Fibroblast of villous mesenchyme (primary cell): ENCODE measurements at places on chromosomes 11 and 22. TPM values are rescaled to one million over a fixed set of nuclear protein-coding genes. Genes with fewer than 3 reads are reported as not detected.

DNA sequence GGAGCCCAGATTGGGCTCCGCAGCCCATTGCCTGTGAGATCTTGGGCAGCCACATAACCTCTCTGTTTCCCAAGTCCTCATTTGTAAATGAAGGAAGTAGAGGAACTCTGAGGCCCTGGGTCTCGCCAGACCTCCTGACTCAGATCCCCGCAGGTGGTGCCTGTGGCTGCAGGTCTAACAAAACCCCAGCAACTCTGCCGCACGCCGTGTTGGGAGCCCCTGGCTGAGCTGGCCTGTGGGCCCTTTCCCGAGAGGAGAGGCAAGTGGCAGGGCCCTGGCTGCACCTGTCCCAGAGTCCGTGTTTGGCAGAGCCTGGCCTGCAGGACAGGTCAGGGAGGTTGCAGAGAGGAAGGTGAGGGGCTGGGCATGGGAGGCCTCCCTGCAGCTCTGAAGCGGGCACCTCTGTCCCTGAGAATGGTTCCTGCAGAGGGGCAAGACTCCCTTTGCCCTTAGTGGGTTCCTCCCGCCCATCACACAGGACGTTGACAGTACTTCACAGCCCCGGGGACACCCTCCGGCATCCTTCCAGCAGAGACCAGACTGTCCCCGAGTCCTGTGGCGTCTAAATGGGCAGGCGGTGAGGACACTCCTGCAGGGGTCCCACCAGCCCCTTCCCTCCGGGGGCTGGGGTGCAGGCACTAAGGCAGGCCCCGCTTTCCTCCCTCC, 67.7 kb downstream of the ARHGAP8 start:
- no peak for DNase-seq

DNA sequence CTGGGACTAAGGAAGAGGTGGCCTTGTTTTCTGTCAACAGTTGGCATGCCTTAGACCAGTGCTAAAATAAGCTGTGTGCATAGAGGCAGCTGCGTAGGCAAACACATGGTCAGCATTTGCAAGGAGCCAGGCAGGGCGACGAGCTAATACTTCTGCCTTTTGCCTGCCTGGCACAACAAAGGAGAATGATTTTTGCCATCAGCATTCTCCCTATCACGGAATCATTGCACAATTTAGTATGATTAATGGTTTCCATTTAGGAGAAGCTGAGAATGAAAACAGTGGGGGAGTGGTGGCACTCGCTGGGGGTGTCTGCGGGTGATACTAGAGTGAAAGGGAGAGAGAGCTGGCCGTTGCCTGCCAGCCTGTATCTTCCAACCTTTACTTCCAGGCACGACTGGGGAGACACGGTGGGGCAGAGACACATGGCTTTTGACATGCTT, 336.0 kb downstream of the CADM1 start:
- no peak for DNase-seq

The RASD2 gene
- total RNA-seq: under 0.01 TPM in 1 of 2 replicates, not detected in the other

DNA sequence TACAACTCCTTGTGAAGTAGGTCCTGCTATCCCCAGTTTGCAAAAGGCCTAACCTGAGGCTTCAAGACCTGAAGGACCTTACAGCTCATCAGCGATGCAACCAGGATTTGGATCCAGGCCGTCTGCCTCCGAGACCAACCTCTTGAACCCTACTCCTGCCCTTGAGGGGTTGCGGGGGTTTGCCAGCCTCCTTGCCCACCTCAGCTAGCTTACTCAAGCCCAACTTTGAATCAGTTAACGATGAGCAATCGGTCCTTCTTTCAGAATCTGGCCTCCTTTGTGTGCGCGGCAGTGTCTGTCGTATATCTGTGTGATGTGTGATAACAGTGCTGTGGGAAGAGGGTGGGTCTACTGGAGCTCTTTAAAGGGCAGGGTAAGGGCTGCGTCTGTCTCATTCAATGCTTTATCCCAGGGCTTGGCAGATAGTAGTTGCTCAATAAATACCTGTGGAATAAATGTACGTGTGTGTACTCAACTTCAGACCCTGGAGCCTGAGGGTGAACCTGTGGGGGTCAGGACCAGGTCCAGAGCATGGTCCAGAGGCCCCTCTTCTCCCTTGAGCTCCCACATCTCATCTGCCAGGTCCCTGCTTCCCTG, 3.2 kb downstream of the CHRM1 start:
- no peak for DNase-seq

DNA sequence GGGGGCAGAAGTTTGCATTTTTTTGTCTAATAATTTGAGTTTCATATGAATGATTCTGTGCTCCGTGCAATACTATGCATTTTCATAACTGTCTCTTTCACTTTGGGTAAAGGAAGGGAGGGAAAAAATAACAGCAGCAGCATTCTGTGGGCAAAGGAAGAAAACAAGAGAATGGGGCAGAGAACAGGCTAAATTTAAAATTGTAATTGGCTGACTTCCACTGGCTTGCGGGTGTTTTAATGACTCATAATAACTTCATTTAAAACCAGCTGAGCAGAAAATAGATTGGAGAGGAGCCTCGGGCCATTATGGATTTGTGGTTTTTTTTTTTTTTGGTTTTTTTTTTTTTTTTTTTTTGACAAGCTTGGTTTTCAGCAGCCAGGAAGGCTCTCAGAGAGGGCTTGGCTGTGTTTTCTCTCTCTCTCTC, 107.4 kb downstream of the ZBTB16 start:
- peak; percentile 95 for DNase-seq

- DNase-seq: peak; percentile 41
Observed at GRCh38 chr11:36333468-36333867, 37.4 kb downstream of the PRR5L start.

DNA sequence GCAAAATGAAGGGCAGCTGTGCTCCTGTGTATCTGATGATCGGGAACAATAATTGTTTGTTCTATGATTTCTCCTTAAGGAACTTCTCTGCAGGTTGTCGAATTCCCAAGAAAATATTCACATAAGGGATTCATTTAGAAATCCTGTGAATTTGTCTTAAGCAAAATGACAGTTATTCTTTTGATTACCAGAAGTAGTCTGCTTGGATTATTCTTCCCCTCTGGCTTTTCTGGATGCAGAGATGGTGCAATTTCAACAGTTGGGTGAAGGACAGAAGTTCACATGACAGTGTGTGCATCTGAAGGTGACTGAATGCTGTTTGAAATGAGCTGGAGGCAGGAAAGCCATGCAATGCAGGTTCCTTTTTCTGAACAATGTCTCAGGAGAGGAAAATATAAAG, 137.2 kb upstream of the MTMR2 start:
- DNase-seq: peak; percentile 42

The VPS37C gene
- 15.1 and 15.5 TPM in 2 replicates for total RNA-seq

- DNase-seq: peak; percentile 39
Observed at GRCh38 chr11:23336961-23337360, 476.7 kb upstream of the CCDC179 start.

GRCh38 chr11:2795491-2795991, 90.0 kb downstream of the CDKN1C start:
- DNase-seq: no peak

DNA sequence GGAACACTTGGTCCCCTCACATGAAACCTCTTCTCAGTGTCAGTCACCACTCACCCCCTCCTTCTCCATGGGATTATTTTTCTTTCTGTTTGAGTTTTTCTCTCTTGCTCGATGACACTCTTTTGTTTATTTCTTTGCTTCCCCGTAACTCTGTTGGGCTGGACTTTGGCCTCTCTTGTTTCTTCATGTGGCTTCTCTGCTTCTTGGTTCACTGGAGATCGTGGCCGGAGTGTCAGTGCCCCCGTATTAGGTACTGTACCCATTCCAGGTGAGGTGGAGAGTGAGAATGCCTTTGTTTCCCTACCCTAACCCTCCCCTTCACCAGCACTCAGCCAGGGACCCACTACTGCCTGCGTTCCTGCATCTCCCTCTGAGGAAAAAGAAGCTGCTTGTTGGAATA, 32.5 kb downstream of the CYB5R2 start:
- no peak for DNase-seq

DNA sequence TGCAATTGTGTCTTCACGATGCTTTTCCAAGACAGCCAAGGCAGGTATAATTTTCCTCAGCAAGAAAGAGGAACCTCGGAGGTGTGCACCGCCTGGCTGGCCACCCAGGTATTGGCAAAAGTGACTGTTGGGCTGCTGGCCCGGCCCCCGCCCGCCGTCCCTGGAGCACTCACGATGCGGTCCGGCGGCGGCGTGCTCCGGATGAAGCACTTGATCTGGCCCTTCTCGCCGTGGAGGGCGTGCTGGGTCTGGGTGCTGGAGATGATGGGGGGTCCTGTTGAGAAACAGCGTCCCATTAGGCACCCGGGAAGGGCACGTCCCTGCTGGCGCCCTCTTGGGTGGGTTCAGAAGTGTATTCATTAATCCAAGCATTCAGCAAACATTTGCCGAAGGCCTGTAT, 84.8 kb downstream of the ST3GAL4 start:
- no peak for DNase-seq

DNA sequence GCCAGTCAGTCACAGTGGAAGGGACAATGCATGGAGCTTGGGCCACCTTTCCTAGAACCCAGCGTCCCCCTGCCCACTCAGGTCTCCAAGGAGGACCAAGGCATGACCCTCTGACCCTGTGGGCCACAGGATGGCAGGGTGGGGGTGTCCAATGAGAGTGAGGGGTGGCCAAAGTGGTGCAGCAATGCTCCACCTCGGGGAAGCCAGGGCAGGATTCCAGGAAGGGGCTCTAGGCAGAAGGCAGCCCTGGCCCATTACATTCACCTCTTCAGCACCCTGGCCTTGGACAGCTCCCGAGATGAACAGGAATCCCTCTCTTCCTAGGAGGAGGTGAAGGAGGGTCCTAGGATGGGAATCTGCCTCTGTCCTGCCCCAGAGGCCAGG, 597.5 kb downstream of the BRD1 start:
- DNase-seq: no peak

DNA sequence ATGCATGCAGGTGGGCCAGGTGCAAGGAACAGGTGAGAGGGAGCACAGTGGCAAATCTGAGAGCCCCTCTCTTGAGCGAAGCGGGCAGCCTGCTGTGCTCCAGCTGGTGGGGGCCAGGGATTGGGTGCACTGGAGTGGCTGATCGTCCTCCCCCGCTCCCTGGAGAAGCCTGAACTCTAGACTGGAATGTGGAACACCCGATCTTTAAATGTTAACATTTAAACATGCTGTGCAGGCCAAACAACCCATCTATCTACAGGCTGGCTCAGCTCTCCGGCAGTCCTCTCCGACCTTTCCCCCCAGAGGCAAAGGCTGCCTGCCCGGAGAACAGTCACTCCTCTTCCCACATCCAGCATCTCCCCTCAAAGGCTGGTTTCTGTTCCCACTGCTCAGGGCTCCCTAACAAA, 5.1 kb downstream of the MRGPRF start:
- peak; percentile 62 for DNase-seq

The PIWIL4 gene
- total RNA-seq: 0.64 and 0.86 TPM in 2 replicates

GRCh38 chr11:58046231-58046630, 15.5 kb downstream of the OR6Q1 start:
- no peak for DNase-seq

The DEFB131B gene
- not detected in 2 replicates for total RNA-seq

- DNase-seq: no peak
Observed at GRCh38 chr11:6413791-6414201, 5.1 kb downstream of the APBB1 start.

- DNase-seq: no peak
Observed at GRCh38 chr11:33273656-33274055, 16.5 kb downstream of the HIPK3 start.

The NFRKB gene
- total RNA-seq: 17.4 and 22.5 TPM in 2 replicates

The CREB3L1 gene
- total RNA-seq: 40.6 and 66.7 TPM in 2 replicates

- no peak for DNase-seq
Observed at GRCh38 chr11:64098318-64098831, 62.6 kb downstream of the FLRT1 start.

The KCNJ11 gene
- not detected in 2 replicates for total RNA-seq

GRCh38 chr22:31093086-31093850, 12.2 kb downstream of the SMTN start:
- no peak for DNase-seq

GRCh38 chr11:108622341-108622740, 28.8 kb upstream of the EXPH5 start:
- DNase-seq: no peak

The RASL10A gene
- 0.86 TPM in 1 of 2 replicates, not detected in the other for total RNA-seq

GRCh38 chr11:76209973-76210930, 4.0 kb upstream of the WNT11 start:
- peak; percentile 85 for DNase-seq

DNA sequence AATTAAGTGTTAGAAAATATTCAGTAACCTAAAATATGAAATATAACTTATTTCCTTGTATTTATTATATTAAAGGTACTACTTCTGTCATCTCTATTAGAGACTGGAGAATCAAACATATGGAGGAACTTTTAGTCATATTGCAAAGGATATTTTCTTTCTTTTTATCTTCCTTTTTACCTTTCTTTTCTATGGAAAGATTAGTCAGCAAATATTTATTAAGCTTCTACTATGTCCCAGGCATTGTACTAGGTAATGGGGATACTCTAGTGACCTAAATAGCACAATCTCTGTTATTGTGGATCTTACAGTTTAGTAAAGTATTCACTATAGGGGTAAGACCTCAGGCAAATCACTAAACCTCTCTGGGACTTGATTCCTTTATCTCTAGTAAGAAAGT, 18.3 kb downstream of the SIK2 start:
- no peak for DNase-seq

The SCGB1D2 gene
- not detected in 2 replicates for total RNA-seq

GRCh38 chr11:23406131-23406819, 546.0 kb upstream of the CCDC179 start:
- DNase-seq: no peak

- DNase-seq: no peak
Observed at GRCh38 chr11:19183646-19184045, 18.1 kb downstream of the CSRP3 start.

GRCh38 chr11:19842505-19842904, 129.9 kb downstream of the NAV2 start:
- DNase-seq: no peak

GRCh38 chr11:25970726-25971508, 361.0 kb upstream of the ANO3 start:
- no peak for DNase-seq

DNA sequence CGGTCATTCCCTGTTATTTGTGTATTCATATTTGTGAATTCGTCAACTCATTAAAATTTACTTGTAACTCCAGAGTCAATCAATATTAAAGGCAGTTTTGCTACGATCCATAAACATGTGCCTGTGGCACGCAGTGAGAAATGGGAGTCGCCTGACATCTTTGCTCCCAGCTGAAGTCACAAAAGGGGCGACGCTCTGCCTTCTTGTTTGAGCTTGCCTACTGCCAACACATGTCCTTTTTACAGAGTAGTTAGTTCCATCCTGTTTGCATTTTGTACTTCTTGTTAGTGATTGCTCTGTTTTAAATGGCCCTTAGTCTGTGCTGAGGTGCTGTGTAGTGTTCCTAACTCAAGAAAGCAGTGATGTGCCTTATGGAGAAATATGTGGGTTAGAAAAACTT, 305.3 kb downstream of the ETS1 start:
- no peak for DNase-seq

DNA sequence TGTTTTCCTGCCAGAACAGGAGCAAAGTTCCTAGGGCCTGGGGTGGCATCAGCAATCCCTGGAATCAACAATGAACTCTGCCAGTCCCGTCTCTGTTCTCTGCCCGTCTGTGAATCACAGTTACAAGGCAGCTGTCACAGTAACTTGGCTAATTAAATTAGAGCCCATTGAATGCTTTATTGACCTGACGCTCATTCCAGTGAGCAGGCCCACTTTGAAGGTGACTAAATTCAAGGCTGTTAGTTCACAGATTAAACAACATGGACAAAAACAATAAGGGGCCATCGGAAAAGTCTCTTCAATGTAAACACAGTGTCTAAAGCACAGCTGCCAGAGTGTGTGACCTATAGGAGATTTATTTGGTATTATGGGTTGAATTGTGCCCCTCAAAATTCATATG, 17.7 kb upstream of the TMPRSS5 start:
- no peak for DNase-seq
